Hepatocyte (in vitro differentiated cells): ENCODE measurements at places on chromosomes 3 and 15. TPM values are rescaled to one million over a fixed set of nuclear protein-coding genes. Genes with fewer than 3 reads are reported as not detected.

- DNase-seq: no peak
- no peak overlapping the region for H3K4me3 ChIP-seq
- H3K4me1 ChIP-seq: no peaks in the 10 kb centered on the region
- H3K36me3 ChIP-seq: no peaks in the 10 kb centered on the region
- no peak overlapping the region for H3K27ac ChIP-seq
These were observed 826.8 kb upstream of the CFAP20DC start for GRCh38 chr3:59876533-59877062.

Gene CHST13
- 50.2 and 54.6 TPM in 2 replicates for polyA plus RNA-seq

- H3K27me3 ChIP-seq: no peaks in the 10 kb centered on the region
- H3K4me3 ChIP-seq: no peak overlapping the region
- no peaks in the 10 kb centered on the region for H3K36me3 ChIP-seq
- H3K27ac ChIP-seq: no peak overlapping the region
- DNase-seq: no peak
These were observed 15.3 kb downstream of the FOXP1 start for GRCh38 chr3:71568207-71568606.

- no peak overlapping the region for H3K4me3 ChIP-seq
- peaks cover 6% of the 10 kb centered on the region for H3K27me3 ChIP-seq
- no peak for DNase-seq
- H3K4me1 ChIP-seq: no peaks in the 10 kb centered on the region
- H3K27ac ChIP-seq: no peak overlapping the region
These were observed 213.9 kb downstream of the MTHFS start for GRCh38 chr15:79682851-79683288.

DNA sequence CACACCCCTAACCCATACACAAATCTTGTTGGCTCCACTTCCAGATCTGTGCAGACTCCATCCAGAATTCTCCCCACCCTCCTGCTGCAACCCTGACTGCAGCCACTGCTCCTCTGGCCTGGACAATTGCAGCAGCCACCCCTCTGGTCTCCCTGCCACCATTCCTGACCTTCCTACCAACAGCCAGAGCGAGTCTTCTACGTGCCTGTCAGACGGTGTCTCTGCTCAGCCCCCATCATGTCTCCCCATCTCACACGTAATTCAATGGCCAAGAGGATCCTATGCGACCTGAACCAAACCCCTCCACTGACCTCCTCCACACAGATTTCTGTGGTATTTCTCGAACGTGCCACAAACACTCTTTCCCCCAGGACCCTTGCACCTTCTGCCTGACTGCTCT lies 103.3 kb downstream of the TPRA1 start:
- no peaks in the 10 kb centered on the region for H3K27me3 ChIP-seq
- DNase-seq: no peak
- no peak overlapping the region for H3K4me3 ChIP-seq
- no peak overlapping the region for H3K27ac ChIP-seq
- no peaks in the 10 kb centered on the region for H3K36me3 ChIP-seq

Gene PLSCR2
- polyA plus RNA-seq: 0.18 TPM in 1 of 2 replicates, not detected in the other

DNA sequence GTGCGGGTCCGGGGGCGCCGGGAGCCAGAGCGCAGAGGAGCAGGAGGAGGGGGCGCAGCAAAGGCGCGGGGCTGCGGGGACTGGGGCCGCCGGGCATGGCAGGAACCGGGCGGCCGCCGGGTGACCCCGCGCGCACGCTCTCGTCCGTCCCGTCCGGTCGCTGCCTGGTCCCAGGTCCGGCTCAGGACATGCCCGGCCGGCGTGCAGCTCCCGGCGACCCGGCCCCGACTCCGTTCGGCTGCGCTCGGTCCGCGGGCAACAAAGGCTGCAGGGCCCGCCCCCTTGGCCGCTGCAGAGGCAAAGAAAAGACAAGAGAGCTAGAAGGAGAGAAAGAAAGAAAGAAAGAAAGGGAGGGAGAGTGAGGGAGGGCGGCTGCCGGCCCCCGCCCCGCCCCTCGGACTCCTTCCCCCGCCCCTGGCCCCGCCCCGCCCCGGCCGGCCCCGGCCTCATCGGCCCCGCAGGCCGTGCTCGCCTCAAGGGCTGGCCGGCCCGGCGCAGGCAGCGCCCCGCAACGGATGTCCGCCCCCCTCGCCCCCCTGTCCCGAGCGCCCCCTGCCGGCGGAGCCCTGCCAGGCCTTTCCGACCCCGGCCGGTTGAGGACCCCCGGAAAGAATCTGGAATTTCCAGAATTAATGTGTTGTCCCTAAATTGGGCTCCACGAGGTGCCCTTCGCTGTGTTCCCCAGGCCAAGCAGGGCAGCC lies at the start of gene ADAMTS7:
Gene ADAMTS7, minus strand, starts transcription at position 341 of the 701 bp plus-strand sequence. Its CDS starts 244 bp downstream, at position 97.
- peak within 1 kb of the TSS; percentile 96 for H3K4me3 ChIP-seq
- H3K36me3 ChIP-seq: no peaks in the 10 kb centered on the region
- H3K27ac ChIP-seq: peak within 1 kb of the TSS; percentile 90
- DNase-seq: peak; percentile 88
- peaks cover 6% of the 10 kb centered on the region for H3K4me1 ChIP-seq
- no peaks in the 10 kb centered on the region for H3K27me3 ChIP-seq

DNA sequence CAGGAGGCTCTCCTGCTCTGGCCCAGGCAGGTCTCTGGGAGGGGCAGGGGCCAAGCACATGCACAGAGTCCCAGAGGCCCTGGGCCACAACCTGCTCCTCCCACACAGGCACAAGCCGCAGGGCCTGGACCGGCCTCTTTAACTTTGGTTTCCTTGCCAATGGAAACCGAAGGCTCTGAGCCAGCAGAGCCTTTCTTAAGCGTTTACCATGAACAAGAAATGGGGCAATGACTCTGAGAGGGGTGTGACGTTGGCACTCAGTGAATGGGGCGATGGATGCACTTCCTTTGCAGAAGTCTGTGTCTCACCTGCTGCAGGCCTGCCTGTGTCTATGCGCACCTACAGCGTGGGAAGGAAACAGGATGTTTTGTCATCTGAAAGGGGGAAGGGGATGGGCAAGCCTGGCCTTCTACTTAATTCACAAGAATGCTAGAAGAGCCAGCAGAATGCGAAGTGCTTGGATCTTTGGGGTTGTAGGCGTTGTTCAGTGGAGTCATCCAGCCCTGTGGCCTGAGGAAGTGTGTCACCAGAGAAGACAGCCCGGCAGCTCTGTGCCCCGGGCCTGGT lies 41.8 kb downstream of the IFT122 start:
- no peaks in the 10 kb centered on the region for H3K36me3 ChIP-seq
- peaks cover 3% of the 10 kb centered on the region for H3K4me1 ChIP-seq
- DNase-seq: no peak
- no peak overlapping the region for H3K4me3 ChIP-seq

Gene PPARG
- polyA plus RNA-seq: 25.1 and 25.3 TPM in 2 replicates

- H3K4me1 ChIP-seq: peaks cover 22% of the 10 kb centered on the region
- no peaks in the 10 kb centered on the region for H3K36me3 ChIP-seq
- DNase-seq: no peak
- H3K27ac ChIP-seq: no peak overlapping the region
- no peaks in the 10 kb centered on the region for H3K27me3 ChIP-seq
These were observed 26.6 kb downstream of the SEC61A1 start for GRCh38 chr3:128078875-128079274.

GRCh38 chr3:28252001-28252431 lies 10.6 kb downstream of the CMC1 start:
- H3K4me1 ChIP-seq: no peaks in the 10 kb centered on the region
- H3K36me3 ChIP-seq: no peaks in the 10 kb centered on the region
- no peaks in the 10 kb centered on the region for H3K27me3 ChIP-seq
- no peak overlapping the region for H3K4me3 ChIP-seq

Gene GOLGA6L4
- polyA plus RNA-seq: 3.3 and 3.6 TPM in 2 replicates

Gene MEX3B
- 2.6 and 4.8 TPM in 2 replicates for polyA plus RNA-seq

- no peaks in the 10 kb centered on the region for H3K27me3 ChIP-seq
- H3K36me3 ChIP-seq: no peaks in the 10 kb centered on the region
- DNase-seq: no peak
- no peak overlapping the region for H3K27ac ChIP-seq
- no peaks in the 10 kb centered on the region for H3K4me1 ChIP-seq
These were observed 148.2 kb downstream of the FMN1 start for GRCh38 chr15:33046329-33046728.

DNA sequence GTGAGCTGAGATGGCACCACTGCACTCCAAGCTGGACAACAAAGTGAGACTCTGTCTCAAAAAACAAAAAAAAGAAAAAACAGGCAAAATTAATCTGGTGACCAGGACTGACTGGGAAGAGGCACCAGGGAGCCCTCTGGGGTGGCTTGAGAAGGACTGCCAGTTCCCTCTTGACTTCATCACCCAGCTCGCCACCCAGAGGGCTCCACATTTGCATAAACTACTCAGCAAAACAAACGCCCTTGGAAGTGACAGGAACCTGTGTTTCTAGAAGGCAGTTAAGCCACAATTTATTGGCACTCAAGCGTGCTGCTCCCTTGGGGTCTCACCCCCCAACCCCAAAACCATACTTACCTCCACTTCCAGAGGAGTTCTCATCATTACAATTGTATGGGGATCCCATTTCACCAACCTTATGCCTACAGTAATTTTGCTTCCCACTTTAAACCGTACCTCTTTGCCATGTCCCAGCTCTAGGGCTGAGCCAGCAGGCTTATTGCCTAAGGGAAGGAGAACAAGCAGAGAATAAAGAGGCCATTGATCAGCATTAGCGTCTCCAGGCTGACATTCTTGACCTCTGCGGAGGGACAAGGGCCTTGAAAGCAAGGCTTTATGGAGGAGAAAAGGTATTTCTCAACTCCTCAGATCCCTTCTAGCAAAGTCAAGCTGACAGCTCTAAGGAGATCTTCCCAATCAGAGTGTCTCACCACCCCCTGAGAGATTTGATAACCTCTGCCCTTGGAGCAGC lies 357.4 kb downstream of the SHQ1 start:
- H3K4me3 ChIP-seq: no peak overlapping the region
- H3K27me3 ChIP-seq: no peaks in the 10 kb centered on the region
- peaks cover 18% of the 10 kb centered on the region for H3K4me1 ChIP-seq
- no peak for DNase-seq
- H3K27ac ChIP-seq: no peak overlapping the region

Gene GPR149
- 0.21 TPM in 1 of 2 replicates, not detected in the other for polyA plus RNA-seq

Gene EHHADH
- 9.7 and 14.3 TPM in 2 replicates for polyA plus RNA-seq

DNA sequence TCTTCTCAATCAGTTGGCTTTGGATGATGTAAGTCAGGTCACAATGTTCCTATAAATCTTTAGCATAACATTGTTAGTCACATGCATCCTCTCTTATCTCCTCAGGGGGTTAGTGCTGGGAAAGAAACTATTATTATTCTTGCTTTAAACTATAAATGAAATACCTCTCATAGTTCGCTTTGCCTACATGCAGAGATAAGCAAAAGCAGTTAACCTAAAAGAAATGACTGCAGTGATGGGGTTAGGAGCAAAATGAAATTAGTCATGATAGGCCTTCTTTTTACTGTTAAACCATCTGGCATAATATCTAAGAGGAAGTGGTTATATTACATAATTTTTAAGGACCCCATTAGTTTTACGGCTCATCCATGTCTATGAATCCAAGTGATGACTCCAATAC lies 91.7 kb upstream of the IGSF10 start:
- no peaks in the 10 kb centered on the region for H3K27me3 ChIP-seq
- H3K4me1 ChIP-seq: peaks cover 5% of the 10 kb centered on the region
- no peak overlapping the region for H3K27ac ChIP-seq

Gene EPHA3
- polyA plus RNA-seq: 0.62 and 3.0 TPM in 2 replicates

GRCh38 chr15:38374029-38374428 lies 79.9 kb upstream of the FAM98B start:
- no peak overlapping the region for H3K27ac ChIP-seq
- DNase-seq: no peak
- no peaks in the 10 kb centered on the region for H3K36me3 ChIP-seq

GRCh38 chr3:18989237-18989795 lies 159.0 kb upstream of the KCNH8 start:
- no peak overlapping the region for H3K27ac ChIP-seq
- no peaks in the 10 kb centered on the region for H3K27me3 ChIP-seq
- no peaks in the 10 kb centered on the region for H3K36me3 ChIP-seq
- DNase-seq: no peak

DNA sequence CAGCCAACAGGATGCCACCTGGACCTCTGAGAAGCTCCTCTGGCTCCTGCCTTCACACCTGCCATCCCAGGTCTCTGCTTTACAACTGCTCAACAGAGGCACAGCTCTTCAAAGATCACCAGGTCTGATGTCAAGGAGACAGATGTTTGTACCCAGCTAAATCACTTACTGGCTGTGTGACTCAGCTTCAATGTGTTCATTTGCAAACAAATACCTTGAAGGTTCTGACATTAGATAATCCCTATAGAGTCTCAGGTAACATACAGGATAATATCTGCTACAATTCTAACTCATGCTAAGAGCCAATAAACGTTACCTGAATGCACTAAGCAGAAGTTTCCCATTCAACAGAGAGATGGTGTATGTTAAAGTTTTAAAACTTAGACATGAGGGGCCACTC lies 163.4 kb upstream of the IGF1R start:
- H3K4me3 ChIP-seq: no peak overlapping the region
- no peaks in the 10 kb centered on the region for H3K4me1 ChIP-seq
- H3K36me3 ChIP-seq: no peaks in the 10 kb centered on the region

Gene GOLGA8K
- polyA plus RNA-seq: 0.15 TPM in 1 of 2 replicates, not detected in the other

DNA sequence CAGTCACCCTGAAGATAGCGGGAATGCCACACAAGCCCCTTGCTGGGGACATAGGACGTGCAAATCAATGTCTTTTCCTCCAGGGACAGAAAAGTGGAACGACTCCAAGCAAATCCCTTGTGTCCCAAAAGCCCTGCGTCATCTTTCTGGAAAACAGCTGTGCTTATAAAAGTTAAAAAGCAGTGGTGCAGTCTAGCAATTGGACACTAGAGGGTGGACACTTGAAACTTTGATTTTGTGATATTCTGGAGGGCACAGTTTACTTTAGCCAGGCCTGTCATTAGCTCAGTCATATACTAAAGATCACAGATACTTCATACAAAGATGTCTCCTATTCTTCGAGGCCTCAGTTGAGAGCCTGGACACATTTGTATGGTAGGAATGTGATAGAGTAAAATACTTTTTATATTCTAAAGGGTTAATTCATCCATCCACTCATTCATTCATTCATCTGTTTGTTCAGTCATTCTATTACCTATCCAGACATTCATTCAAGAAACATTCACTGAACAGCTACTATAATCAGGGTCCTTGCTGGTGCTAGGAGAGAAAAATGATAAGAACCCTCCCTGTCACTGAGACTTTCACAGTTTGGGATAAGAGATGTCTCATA lies 63.8 kb upstream of the ANKRD34C start:
- DNase-seq: no peak
- H3K27ac ChIP-seq: no peak overlapping the region
- no peak overlapping the region for H3K4me3 ChIP-seq
- H3K4me1 ChIP-seq: no peaks in the 10 kb centered on the region
- no peaks in the 10 kb centered on the region for H3K36me3 ChIP-seq

DNA sequence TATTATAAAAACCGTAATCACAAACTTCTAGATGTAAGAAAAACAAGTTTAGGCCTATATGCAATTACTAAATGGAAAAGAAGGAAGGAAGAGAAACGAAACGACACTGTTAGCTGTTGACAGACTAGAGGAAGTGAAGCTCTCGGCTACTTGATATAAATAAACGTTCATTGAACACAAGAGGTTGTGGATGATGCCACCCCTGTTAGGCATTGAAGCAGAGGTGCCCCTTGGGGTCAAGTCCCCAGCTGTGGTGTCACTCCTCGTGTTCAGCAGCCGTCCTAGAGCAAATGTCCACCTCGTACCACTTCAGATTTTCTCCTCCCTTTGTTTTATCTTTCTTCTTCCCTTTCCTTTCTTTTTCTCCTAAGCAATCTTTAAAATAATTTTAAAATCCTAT lies 146.5 kb upstream of the UBE2E1 start:
- H3K27me3 ChIP-seq: no peaks in the 10 kb centered on the region
- no peak for DNase-seq
- H3K4me1 ChIP-seq: no peaks in the 10 kb centered on the region
- H3K27ac ChIP-seq: no peak overlapping the region
- no peaks in the 10 kb centered on the region for H3K36me3 ChIP-seq
